Cerebellum (tissue), 4 donors: ENCODE measurements at places on chromosomes 3 and 15.

DNA sequence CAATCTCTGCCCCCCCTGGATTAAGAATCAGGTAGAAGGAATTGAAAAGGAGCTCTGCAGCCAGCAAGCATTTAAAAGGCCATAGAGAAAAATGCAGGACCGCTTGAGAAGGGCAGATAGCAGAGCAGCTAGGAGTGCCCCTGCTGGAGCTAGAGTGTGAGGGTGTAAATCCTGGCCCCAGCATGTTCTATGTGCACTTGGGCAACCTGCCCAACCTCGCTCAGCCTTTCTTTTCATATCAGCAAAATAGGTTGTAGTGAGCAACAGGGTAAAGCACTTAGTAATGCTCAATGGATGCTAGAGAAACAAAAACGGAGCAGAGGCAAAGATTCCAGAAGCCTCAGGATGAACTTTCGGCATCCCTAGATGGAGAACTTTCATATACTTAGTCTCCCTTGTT is 25.0 kb upstream of the THBS1 start:
- no peak for DNase-seq

DNA sequence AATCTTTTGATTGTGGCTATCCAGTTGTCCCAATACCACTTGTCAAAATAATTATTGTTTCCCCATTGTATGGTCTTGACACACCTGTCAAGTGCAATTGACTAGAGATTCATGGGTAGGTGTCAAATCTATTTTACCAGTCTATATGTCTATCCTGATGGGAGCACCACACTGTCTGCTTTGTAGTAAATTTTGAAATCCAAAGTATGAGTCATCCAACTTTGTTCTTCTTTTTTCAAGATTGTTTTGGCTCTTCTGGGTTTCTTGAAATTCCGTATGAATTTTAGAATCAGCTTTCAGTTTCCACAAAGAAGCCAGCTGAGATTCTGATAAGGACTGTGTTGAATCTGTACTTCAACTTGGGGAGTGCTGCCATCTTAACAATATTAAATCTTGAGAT is 71.9 kb downstream of the CSNK1G1 start:
- no peak for DNase-seq

DNA sequence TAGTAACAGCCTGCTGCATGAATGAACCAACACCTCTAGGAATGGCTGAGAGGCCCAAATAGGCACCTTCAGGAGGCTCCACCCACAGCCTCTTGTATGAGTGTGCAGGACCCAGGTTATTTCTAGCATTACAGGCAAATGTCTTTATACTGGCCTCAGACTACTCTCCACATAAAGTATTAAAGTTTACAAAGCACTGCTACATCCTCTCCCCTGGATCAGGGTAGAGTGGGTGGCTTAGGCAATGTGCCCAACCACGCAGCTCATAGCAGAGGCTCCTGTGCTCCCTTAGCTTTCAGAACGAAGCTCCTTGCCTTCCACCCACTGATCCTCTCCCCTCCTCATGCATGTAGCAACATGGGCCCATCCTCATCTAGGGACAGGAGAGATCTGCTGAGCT is 16.3 kb downstream of the TMEM43 start:
- DNase-seq = no peak

- no peak for DNase-seq
Observed at GRCh38 chr3:171377859-171378258, 82.3 kb downstream of the TNIK start.

- DNase-seq = no peak
Observed at GRCh38 chr15:89781891-89782618, 5.9 kb downstream of the MESP2 start.

GRCh38 chr3:27746838-27747237 is 24.7 kb upstream of the EOMES start:
- no peak for DNase-seq

DNA sequence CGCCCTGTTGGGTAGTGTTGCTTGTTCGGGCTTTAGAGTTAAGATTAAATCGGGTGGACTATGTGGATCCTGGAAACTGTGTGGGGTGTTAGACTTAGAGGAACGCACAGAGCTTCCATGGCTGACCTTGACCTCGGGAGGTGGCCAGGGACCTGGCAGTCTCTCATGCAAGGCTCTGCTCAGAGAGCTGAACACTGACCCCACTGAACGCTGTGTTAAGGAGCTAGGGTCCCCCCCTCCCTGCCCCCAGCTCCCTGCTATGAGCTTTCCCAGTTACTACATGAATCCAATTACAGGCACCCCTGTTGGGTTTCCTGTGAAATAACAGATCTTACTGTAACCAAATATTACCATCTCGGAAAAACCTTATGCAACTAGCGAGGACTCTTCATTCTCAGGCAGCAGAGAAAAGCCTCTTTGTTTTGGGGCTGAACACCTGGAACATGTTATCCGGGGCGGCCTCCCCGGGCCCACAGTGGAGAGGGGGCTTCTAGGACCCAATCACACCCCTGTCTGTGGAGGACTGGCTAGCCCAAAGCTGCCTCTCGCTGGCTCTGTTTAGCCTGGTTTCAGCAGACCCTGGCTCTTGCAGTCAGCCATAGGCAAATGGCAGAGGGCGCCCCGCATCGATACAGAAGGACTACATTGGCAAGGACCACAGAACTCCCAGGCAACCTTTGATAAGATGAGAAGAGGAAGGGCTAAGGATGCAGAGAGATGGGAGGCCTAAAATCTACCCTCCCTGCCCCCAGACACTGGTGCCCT is 25.8 kb upstream of the ALDH1A3 start:
- DNase-seq = no peak

DNA sequence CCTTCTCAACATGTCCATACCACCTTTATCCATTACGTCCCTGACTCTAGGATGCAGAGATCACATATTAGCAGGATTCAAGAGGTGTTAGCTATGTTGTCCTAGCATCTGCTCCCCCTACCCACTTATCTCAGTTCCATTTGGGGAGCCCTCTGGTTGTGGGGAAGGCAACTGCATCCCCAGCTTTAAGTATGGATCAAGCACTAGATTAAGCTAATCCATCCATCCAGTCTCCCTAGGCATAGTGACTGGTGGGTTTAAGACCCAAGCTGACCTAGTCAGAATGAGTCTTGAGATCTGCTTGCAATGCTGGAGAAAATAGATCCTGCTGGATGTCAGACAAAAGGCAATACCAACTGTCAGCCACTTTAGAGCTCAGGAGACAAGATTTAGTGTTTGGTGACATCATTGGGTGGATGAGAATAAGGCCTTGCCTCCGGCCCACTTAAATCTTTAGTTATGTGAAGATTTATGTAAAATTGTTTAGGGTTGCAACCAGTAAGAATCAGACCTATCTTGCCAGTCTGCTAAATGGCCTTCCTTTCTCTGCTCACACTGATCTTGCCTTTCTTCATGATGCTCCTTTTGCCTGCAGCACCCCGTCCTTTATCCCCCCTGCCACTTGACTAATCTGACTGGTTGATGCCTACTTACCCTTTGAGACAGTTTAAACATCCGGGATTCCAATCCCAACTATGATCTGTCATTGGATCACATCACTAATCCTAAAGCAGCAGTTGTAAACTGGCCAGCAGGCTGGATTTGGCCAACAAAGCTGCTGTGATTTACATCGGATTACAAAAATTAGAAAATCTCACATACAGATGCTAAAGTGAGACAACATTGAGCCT is 2.1 kb upstream of the ISY1 start:
- DNase-seq = no peak

GRCh38 chr15:35195649-35196048 is 110.6 kb upstream of the NANOGP8 start:
- DNase-seq = no peak

DNA sequence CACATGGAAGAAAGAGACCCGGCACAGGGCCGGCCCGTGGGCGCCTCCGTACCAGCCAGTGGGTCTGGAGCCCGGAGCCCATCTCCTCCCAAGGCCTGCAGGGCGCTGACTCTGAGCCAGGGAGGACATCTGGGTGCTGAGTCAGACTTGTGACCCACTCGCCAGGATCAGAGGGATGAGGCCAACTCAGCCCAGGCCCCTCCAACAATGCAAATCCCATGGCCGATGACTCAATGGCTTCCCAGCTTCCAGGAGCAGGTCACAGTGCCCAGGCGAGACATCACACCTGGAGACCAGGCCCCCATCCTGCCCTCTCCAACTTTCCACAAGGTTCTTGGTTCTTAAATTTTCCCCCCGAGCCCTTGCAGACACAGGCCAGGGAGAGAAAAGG is 95.1 kb downstream of the LRIG1 start:
- no peak for DNase-seq
